ENCODE measurements at places on chromosomes 1 and 21.

- DNase-seq: no peak
Observed at GRCh38 chr1:6014130-6014999, 22.1 kb upstream of the NPHP4 start.

- no peak for DNase-seq
Observed at GRCh38 chr1:19453741-19454201, 31.6 kb downstream of the CAPZB start.

- DNase-seq: no peak
Observed at GRCh38 chr1:88698764-88699163, 14.7 kb downstream of the PKN2 start.

DNA sequence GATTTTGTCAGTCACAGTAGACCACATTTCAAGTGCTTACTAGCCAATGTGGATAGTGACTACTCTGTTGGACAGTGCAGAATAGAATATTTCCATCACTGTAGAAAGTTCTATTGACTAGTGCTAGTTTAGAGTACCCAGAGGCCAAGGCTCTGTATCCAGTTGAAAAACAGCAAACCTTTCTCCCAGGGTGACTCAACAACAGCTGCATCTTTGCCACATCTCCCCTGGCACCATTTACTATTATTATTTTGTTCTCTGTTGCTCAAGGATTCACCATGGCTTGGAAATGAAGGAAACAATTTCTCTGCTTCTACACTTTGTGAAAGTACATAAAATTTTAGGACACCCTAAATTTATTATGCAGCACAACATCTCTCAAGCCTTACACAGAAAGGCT, 85.3 kb upstream of the WDR26 start:
- no peak for DNase-seq

GRCh38 chr1:181255270-181255929, 166.9 kb downstream of the IER5 start:
- DNase-seq: peak; percentile 97

GRCh38 chr1:88291611-88292354, 392.3 kb upstream of the PKN2 start:
- DNase-seq: no peak

DNA sequence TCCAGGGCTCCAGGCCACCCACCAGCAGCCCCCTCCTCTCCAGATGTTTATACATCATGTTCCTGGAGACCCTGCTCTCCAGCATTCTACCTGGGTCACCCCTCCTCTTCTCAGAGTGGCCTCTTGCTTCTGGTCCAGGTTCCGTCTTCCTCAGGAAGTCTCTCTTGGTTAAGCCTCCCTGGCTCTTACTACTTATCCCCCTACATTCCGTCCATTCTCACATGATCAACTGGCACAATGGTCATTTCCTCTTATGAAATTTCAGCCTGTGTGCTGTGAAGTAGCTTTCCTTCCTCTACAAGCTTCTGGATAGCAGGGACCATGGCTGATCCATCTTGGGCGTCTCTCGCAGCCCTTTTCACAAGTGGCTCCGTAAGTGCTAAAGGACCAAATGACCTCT, 33.9 kb upstream of the ATP2B4 start:
- DNase-seq: peak; percentile 77

GRCh38 chr1:209435654-209436566, 147.6 kb upstream of the CAMK1G start:
- peak; percentile 80 for DNase-seq

DNA sequence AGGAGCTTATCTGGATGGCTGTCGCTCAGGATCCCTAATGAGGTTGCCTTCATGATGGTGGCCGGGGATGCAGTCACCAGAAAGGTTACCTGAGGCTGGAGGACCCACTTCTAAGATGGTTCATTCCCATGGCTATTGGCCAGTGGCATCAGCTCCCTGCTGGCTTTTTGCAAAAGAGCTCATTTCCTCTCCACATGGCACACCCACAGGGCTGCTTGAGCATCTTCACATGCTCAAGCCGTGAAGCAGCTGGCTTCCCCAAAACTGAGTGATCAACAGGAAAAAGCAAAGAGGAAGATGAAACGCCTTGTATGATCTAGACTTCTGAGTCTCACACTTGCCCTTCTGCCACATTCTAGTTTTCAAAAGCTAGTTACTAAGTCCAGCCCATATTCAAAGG, 124.6 kb upstream of the CXADR start:
- DNase-seq: no peak
